ENCODE measurements at places on chromosomes 5 and 9. TPM values are rescaled to one million over a fixed set of nuclear protein-coding genes. Genes with fewer than 3 reads are reported as not detected.

The PCDHGA1 gene
- total RNA-seq: 0.83 TPM

The PANK3 gene
- 59.5 TPM for total RNA-seq

The SLC22A4 gene
- 7.3 TPM for total RNA-seq

The LSM11 gene
- total RNA-seq: 4.3 TPM

The OTP gene
- not detected for total RNA-seq

The ENDOG gene
- 30.8 TPM for total RNA-seq

The CDH9 gene
- not detected for total RNA-seq

The SPATA6L gene
- 4.3 TPM for total RNA-seq

The SVEP1 gene
- total RNA-seq: 4.5 TPM

The ZNF189 gene
- total RNA-seq: 12.3 TPM

The DENND4C gene
- 26.0 TPM for total RNA-seq

The PFN3 gene
- not detected for total RNA-seq

The TLX3 gene
- not detected for total RNA-seq

The PCDHGA10 gene
- total RNA-seq: 7.8 TPM

The ZCCHC9 gene
- total RNA-seq: 41.3 TPM

The WNT8A gene
- not detected for total RNA-seq

Measured in mammary epithelial cell (primary cell).